ENCODE measurements at places on chromosomes 11 and 22.

GRCh38 chr11:64230985-64231365 is 627 bp downstream of the DNAJC4 start:
- DNase-seq, result no peak

- DNase-seq, result no peak
These were observed 86.6 kb upstream of the GRIK4 start for GRCh38 chr11:120424970-120425332.

DNA sequence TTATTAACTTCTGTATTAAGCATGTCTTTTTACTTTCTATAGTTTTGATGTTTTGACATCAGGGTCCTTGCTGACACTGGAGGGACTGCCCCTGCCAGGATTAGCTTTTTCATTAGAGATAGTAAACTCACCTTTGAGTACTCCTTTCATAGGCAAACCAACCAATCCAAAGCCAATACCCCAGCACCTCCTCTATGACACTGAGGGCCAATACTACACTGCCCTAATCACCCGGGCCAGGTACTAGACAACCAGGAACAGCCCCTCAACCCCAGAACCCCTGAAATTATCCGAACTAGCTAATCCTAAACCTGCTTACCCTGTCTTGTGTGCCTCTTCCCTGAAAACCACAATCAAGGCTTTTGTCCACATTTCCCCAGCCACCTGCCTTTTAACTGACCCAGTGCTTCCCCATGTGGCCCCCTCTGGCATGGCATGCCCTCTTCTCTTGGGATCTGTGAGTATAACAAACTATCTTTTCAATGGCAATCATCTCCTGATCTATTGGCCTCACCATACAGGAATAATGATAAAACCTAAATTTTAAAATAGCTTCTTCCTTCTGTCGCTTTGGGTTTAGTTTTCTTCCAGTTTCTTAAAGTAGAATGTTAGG is 31.2 kb downstream of the RAB6A start:
- DNase-seq, result no peak

DNA sequence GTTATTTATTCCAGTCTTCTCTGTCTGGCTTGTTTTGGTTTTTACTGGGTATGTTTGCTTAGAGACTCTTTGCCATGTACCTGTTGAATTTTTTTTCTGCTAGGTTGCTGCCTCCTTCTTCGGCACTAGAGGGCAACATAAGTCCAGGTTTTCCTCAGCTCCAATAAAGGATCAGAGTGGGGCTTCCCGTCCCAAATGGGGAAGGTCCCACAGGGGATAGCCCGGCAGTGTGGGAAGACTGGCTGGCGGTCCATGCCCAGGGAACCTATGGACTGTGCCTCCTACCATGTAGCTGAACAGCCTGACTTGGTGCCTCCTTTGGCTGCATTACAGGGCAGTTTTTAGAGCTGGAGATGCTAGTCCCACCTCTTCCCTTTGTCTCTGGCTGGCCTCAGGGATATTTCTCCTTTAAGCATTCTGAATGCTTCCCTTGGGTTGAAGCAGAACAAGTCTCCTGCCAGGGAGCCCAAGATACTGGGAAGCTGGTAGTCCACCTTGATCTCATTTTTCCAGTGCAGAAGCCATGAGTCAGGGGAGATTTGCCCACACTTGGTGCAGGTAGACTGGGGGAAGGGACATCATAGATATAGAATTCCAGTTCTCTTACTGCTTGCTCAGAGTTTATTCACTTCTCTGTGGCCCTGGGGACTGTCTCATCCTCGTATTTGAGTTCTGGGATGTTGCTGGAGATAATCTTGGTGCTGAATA is 60.2 kb downstream of the BRD1 start:
- no peak for DNase-seq

DNA sequence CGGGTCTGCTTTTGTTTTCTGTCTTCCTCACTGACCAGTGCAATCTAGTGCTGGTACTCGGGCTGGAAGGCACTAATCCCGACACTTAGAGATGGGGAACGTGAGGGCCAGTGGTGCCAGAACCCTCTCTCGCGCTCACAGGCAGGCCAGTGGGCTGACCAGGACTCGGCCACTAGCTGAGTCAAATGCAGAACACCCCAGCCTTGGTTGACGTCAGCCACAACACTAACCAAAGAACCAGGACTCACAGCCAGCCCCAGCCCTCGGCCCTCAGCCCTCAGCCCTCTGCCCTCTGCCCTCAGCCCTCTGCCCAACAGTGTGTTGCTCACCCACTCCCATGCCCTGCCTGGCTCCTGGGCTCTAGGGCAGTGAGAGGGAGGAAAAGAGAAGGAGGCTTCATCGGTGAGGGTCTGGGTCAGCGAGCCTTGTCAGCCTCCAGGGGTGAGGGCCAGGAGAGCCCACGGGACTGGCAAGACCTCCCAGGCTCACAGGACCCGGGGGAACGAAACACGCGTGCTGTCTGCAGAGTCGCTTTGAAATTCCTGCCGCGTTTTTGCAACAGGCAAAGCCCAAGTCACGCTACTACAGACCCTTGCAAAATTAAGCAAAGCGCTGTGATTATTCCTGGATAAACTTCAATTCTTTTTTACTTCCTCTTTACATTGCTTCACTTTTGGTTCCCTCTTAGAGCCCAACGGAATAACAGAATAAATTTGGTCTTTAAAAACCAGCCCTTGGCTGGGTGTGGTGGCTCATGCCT is 27.5 kb downstream of the KIAA0930 start:
- no peak for DNase-seq

DNA sequence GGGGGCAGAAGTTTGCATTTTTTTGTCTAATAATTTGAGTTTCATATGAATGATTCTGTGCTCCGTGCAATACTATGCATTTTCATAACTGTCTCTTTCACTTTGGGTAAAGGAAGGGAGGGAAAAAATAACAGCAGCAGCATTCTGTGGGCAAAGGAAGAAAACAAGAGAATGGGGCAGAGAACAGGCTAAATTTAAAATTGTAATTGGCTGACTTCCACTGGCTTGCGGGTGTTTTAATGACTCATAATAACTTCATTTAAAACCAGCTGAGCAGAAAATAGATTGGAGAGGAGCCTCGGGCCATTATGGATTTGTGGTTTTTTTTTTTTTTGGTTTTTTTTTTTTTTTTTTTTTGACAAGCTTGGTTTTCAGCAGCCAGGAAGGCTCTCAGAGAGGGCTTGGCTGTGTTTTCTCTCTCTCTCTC is 107.4 kb downstream of the ZBTB16 start:
- no peak for DNase-seq

GRCh38 chr11:131571571-131571970 is 201.2 kb downstream of the NTM start:
- no peak for DNase-seq

- DNase-seq, result no peak
These were observed 212.6 kb upstream of the SORL1-AS1 start for GRCh38 chr11:121665206-121665838.

- DNase-seq, result no peak
These were observed 2.0 kb upstream of the FXYD6 start for GRCh38 chr11:117878314-117878938.

DNA sequence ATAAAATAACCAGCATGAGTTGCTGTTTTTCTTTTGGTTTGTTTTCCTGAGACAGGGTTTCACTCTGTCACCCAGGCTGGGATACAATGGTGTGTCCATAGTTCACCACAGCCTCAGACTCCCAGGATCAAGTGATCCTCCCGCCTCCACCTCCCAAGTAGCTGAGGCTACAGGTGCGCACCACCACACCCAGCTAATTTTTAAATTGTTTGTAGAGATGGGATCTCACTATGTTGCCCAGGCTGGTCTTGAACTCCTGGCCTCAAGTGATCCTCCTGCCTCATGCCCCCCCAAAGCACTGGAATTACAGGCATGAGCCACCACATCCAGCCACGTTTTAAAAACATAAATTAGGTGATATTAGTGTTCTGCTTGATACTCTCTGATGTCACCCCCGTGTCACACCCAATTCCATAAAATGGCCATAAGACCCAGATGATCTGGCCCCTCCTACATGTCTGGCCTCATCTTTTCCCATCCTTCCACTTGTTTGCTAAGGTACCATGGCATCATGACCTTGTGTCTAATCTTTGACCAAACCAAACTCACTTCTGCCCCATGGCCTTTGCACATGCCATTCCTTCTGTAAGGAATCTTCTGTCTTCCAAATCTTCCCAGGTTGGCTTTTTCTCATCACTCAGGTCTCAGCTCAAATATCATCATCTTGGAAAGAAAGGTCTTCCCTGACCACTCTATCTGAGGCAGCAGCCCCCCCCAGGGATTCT is 6.3 kb downstream of the SIK3 start:
- no peak for DNase-seq

- DNase-seq, result no peak
These were observed 214.4 kb downstream of the ETS1 start for GRCh38 chr11:128372977-128373376.

DNA sequence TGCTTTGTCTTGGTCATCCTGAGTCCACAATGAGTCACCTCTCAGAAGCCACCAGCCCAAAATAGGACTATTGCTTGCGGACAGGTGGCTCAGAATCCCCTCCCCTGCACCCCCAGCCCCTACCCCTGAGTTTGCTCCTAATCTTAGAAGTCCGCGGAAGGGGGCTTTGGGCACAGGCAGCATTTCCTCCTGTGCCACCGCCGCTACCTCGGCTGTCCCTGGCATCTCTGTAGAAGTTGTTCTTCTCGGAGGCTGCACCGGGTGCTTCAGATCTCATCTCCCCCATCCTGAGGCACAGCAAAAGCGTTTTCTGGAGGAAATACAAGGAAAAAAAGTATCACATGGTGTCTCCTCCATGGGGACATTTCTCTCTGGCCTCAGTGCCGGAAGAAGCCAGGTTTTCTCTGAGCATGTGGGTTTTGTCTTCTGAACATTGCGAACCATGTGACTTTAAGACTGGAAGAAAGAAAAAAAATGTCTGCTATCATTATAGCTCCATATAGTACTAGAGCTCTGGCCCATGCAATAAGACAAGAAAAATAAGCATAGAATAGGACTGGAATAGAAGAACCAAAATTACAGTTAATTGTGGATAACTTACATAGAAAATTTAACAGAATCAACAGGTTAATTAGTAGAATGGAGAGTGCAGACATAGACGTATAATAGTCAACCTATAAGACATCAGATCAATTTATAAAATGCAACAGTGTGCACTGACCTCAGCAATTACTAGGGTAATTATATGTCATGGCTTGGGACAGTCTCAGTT is 63.2 kb downstream of the SHISAL1 start:
- DNase-seq, result no peak

GRCh38 chr22:20863366-20863765 is 4.6 kb downstream of the SNAP29 start:
- no peak for DNase-seq

GRCh38 chr22:37569009-37569920 is 9.0 kb downstream of the CDC42EP1 start:
- DNase-seq, result no peak

- no peak for DNase-seq
These were observed 46.2 kb downstream of the C11orf71 start for GRCh38 chr11:114354076-114354475.

- DNase-seq, result no peak
These were observed 150.8 kb upstream of the MTMR2 start for GRCh38 chr11:96074551-96075310.

- no peak for DNase-seq
These were observed 183.0 kb downstream of the IGLL1 start for GRCh38 chr22:23397008-23397612.

DNA sequence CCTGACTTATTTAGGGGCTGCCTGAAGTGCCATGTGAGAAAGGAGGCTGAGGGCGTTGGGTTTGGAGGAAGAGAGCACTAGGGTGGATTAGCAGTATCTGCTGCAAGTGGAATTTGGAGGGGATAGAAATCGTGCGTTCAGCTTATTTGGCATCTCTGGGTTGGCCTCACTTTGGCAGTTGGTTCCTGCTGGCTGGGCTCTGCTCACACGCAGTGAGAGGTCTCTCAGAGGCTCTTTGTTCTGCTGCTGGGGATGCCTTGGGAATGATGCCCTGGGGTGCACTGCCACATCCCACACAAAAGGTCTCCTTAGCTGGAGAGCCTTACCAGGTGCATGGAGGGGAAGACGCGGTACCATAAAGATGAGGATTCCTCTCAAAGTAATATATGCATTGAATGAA is 17.7 kb upstream of the MICAL2 start:
- DNase-seq, result no peak

GRCh38 chr11:26613759-26614158 is 41.7 kb upstream of the MUC15 start:
- no peak for DNase-seq

DNA sequence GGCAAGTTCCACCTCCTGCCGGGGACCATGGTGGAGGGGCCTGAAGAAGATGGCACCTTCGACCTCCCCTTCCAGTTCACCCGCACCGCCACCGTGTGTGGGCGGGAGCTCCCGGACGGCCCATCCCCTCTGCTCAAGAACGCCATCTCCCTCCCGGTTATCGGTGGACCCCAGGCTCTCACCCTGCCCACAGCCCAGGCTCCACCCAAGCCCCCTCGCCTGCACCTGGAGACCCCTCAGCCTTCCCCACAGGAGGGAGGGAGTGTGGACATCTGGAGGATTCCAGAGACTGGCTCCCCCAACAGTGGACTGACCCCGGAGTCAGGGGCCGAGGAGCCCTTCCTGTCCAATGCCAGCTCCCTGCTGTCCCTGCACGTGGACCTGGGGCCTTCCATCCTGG is 6.4 kb downstream of the CDC42EP2 start:
- DNase-seq, result no peak

DNA sequence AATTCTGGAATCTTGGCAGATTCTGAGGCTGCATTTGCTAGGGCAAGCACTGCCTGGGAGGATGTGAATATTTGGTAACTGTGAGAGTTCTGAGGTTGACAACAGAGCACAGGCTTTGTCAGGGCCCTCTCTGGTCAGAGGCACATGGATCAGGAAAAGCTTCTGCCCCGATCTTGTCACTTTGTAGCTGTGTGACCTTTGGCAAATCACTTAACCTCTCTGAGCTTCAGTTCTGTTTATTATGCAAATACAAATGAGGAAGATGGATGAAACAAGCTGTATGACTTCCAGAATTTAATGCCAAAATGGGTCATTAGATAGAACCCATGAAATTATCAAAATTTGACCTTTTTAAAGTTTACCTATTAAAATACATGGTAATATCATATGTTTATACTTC is 94.9 kb downstream of the SEZ6L start:
- no peak for DNase-seq

DNA sequence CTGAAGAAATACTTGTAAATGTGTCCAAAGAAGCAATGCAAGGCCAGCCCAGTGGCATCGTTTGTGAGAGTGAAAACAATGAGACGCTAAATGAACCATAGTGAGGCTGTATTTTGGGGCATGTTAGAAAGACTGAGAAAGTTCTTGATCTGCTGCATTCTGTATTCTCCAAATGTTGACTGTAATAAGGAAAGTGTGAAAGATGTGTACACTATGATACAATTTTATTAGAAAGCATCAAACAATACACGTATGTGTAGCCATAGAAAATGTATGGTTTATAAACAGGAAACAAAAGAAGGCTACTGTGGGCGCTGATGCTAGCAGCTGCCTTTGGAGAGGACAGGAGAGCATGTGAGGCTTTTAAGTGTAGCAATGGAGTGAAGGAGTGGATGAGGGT is 233.5 kb upstream of the E2F8 start:
- DNase-seq, result no peak

- no peak for DNase-seq
These were observed 29.8 kb upstream of the PLET1 start for GRCh38 chr11:112290493-112290850.

DNA sequence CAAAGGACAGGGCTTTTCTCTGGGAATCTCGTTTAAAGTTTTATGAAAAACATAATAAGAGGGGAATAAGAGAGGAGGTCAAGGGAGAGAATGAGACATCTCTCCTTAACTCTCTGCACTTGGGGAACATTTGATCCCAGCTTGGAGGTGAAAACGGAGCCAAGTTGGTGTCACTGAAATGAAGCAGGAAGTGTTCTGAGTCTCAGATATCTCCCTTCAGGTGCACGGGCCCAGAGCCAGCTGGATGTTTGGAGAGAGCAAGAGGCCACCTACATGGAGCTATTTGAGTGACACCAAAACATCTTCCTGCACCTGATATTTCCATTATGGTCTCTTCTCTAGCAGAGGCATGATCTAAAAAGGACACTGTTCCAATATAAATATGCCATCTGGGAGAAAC is 85.7 kb downstream of the BLID start:
- no peak for DNase-seq
